SK-N-MC (cell line): ENCODE measurements at places on chromosomes 1 and 21.

GRCh38 chr1:63533931-63534330, 10.6 kb downstream of the EFCAB7 start:
- DNase-seq = no peak

- DNase-seq = no peak
Measured at GRCh38 chr1:91545506-91546300, 45.1 kb downstream of the CDC7 start.

GRCh38 chr1:206766251-206766856, 4.2 kb upstream of the IL19 start:
- DNase-seq = no peak

DNA sequence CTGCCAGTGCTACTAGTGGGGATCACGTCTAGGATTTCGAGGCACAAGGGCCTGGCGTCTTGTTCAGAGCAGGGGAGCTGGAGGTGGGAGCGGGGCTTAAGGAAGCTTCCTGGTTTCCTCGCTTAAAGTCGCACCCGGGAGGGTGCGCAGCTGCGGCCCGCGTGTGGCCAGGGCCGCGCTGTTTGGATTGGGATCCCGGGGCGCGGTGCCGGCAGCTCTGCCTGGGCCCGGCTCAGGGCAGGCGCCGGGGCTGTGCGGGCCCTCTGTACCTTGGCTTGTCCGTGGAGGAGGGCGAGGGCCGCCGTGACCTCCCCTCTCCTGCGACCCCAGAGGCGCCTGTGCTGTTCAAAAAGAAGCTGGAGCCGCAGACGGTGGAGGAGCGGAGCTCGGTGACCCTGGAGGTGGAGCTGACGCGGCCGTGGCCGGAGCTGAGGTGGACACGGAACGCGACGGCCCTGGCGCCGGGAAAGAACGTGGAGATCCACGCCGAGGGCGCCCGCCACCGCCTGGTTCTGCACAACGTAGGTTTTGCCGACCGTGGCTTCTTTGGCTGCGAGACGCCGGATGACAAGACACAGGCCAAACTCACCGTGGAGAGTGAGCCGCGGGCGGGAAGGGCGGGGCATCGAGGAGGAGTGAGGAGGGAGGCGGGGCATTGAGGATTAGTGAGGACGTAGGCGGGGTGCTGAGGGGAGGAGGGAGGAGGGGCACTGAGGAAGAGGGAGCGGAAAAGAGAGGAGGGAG, 67.8 kb downstream of the OBSCN start:
- DNase-seq = peak; percentile 34

GRCh38 chr21:36964827-36965719, 1.4 kb downstream of the HLCS start:
- no peak for DNase-seq

DNA sequence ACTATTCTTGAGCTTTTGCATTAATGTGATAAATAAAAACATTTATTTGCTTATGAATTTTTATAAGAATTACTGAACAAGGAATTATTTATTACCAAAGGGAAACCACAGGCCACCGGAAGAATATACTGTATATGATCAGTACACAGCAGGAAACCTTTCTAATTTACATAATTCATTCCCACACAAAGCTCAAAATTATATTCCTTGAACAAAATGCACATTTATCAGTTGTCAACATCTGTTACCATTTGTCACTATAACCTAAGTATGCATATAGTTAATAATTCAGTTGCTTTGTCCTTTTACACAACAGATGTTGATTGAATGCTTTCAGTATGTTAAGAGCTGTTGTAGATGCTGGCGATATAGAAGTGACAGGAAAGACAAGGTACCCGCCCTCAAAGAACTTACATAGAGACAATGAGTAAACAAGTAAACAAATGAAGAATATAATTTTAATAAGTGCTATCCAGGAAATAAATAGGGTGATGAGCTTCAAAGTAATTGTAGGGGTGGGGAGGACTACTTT, 27.2 kb downstream of the VPS45 start:
- DNase-seq = peak; percentile 72

- DNase-seq = no peak
Measured at GRCh38 chr1:176522310-176522845, 59.4 kb downstream of the PAPPA2 start.

GRCh38 chr1:20498116-20498515, 9.8 kb downstream of the MUL1 start:
- no peak for DNase-seq

DNA sequence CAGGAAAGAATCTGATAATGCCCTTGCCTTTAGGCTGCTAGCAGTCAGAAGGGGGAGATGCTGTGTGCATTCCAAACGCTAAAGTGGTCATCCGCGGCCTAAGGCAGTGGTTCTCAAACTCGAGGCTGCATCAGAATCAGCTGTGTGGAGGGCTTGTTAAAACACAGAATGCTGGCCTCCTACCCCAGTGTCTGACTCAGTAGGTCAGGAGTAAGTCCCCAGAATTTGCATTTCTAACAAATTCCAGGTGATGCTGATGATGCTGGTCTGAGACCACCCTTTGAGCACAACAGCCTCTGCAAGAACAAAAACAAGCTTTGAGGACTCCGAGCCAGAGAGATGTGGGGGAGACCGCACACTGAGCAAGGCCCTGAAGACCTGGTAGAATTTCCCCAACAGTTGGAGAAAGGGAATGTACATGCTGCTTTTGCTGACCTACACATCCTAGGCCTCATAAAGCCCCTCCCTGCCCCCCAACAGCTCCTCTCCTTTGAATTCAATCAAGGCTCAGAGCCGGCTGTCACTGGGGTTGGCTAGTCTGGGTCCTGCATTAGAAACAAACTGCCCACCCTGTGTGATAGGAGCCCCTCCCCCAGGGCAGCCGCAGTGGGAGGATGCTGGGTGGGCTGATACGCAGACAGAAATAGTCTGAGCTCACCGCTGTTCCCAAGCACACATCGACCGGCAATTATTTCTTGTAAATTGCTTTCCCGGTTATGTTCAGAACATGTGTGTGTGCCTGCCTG, 27.1 kb downstream of the SHISAL2A start:
- no peak for DNase-seq

DNA sequence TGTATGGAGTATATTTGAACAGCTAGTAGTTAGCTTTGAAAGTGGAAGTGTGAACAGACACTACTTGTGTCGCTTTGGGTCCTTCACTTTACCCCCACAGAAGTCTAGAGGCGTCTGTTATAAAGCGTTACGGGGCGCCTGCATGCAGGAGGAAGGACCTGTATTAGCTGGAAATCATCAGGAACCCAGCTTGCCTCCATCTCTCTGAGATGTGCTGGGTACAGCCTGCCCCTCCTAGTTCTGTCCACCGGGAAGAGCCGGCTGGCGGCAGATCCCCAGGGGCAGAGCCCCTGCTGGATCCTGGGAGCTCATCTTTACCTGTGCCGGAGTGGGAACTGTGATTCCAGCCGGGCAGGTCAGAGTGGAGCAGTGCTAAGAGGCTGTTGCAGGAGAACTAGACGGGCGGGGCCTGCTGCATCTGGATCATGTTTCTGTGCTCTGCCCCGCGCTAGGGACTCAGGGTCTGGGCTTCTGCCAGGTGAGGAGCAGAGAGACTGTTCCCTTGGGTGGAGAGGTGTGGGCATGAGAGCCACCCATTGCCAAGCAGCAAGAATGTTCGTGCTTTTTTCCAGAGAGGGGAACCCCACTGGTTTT, 22.3 kb upstream of the SPSB1 start:
- DNase-seq = no peak

GRCh38 chr1:170618421-170618820, 45.5 kb upstream of the PRRX1 start:
- no peak for DNase-seq

GRCh38 chr1:20031836-20032235, 38.2 kb upstream of the PLA2G5 start:
- DNase-seq = no peak

- no peak for DNase-seq
Measured at GRCh38 chr1:182845894-182846293, 6.7 kb downstream of the DHX9 start.

DNA sequence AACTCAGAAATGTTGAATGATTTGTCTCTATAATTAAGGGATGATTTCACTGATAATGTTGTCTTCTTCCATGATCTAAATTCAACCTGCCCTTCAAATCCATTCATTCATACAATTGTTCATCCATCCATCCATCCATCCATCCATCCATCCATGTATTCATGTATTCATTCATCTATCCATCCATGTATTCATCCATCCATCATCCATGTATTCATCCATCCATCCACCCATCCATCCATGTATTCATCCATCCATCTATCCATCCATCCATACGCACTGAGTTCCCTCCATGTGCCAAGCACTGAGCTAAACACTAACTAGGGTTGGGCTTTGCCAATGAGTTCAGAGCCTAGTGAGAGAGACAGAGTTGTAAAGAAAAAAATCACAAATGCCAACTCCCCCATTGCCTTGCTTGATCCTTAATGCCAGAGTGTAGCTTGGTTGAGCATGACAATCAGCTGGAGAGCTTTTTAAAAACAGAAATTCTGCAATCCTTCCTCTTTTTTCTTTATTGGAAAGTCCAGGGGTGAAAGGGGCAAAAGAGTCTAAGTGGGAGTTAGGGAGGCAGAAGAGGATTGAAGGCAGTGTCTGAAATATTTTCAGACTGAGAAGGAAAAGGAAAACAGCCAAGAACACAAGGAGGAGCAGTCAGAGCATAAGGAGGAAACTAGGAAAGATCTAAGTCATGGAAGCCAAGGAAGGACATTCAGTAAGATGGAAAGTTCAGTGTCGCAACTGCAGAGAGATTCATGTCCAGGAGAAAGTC, 92.4 kb upstream of the ERG start:
- no peak for DNase-seq

DNA sequence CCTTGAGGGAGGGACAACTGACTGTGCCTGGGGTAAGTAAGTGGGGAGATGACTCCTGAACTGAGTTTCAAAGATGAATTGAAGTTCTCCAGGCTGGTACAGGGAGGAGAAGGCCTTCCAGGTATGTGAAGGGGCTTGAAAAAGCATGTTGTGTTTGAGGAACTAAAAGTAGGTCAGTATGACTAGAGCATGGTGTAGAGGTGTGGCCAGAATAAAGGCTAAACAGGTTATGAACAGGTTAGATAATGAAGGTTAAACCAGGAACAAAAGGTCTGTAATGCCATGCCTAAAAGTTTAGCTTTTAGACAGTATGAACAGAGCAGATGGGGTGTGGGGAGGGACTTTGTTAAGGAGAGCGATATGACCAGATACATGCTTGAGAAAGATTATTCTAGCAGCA, 7.3 kb upstream of the CLSPN start:
- no peak for DNase-seq

GRCh38 chr21:45011911-45012661, 62.3 kb upstream of the ADARB1 start:
- no peak for DNase-seq

DNA sequence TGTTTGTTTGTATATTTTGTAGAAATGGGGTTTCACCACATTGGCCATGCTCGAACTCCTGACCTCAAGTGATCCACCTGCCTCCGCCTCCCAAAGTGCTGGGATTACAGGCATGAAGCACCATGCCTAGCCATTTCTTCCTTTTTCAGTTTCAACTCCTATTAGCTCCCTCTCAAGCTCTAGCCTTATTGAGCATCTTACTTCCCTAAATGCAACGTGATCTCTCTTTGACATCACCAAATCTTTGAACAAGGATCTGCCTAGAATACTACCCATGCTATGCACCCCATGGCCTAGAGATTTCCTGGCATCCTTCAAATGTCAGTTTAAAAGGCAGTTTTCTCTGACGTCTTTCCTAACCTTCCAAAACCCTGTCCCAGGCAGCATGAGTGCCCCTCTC, 91.1 kb upstream of the NR5A2 start:
- no peak for DNase-seq

DNA sequence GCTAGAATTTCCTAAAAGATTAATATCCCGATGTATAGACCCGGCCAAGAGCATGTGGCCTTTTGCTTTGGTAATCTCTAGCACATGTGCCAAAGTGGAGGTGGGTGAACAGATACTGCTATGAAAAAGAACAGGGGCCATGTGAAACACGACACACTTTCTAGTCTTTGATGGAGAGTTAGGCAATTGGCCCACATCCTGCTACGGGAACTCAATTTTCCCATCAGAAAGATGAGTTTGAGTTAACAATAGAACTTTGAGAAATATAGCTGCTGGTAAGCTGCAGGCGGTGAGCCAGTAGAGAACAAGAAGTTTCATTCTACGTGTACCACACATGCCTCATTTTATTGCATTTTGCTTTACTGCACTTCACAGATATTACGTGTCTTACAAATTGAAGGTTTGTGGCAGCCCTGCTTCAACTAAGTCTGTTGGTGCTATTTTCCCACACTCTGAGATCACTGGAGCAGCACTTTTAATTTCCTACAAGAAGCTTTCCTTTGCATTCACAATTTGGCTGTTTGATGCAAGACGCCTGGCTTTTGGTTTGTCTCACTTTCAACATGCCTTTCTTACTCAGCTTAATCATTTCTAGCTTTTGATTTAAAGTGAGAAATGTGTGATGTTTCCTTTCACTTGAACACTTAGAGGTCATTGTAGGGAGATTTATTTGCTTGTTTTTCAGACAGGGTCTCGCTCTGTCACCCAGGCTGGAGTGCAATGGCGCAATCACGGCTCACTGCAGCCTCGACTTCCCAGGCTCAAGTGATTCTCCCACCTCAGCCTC, 46.3 kb downstream of the HTR6 start:
- DNase-seq = no peak

- no peak for DNase-seq
Measured at GRCh38 chr1:51624855-51625254, 8.0 kb downstream of the OSBPL9 start.

- no peak for DNase-seq
Measured at GRCh38 chr1:40162753-40163441, 1.7 kb downstream of the RLF start.

GRCh38 chr1:174556392-174556791, 108.6 kb downstream of the GPR52 start:
- no peak for DNase-seq
